ENCODE measurements at places on chromosomes 11 and 22. TPM values are rescaled to one million over a fixed set of nuclear protein-coding genes. Genes with fewer than 3 reads are reported as not detected.

DNA sequence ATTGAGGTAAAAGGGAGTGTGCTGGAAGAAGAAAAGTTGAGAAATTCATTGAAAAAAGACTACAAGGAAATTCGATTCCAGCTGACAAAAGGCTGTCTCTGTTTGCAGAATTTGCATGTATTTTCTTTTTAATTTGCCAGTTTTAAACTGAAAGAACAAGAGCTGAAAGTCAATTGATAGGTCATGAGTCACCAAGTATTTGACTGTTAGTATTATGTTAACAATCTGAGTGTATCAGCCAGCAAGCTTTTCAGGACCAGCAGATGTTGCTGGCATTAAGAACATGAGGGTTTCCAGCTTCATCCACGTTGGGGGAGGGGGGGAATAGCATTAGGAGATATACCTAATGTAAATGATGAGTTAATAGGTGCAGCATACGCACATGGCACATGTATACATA, 726.7 kb downstream of the METTL15 start:
- H3K27me3 ChIP-seq = no peaks in the 10 kb centered on the region
- H3K36me3 ChIP-seq = no peaks in the 10 kb centered on the region
- H3K4me1 ChIP-seq = peaks cover 57% of the 10 kb centered on the region
- H3K4me3 ChIP-seq = no peak overlapping the region
- peak overlapping the region; percentile 86 for H3K27ac ChIP-seq
- no peak for DNase-seq

DNA sequence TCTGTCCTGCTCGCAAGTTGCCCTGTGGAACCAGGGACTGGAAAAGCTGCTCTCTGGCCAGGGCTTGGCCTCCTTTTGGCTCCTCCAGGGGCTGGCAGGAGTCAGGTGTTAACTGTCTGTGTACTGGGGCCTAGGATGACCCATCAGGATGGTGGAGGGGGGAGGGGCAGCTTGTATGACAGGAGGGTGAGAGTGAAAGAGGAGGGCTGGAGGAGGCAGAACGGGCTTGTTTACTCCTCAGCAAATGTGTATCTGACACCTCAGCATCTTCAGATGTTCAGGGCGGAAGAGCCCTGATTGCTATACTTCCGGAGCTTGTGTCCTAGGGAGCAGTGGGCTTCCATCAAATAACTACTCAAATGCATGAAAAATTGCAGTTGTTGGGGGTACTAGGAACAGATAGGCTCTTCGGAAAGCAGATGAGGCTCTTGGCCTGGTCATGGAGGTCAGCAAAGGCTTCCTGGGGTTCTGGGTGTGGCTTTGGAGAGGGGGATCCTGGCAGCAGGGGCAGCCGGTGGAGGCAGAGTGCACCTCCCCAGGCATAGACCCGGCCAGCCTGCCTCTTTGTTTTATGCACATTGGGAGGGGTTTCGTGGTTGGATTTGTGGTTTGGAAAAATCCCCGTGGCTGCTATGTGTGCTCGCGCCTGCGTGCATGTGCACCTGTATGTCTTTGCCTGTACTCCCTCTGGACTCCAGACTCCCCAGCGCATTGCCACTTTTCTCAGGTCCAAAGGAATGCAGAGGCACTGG, 31.2 kb downstream of the CD82 start:
- no peak for DNase-seq
- no peak overlapping the region for H3K4me3 ChIP-seq
- H3K27me3 ChIP-seq = no peaks in the 10 kb centered on the region
- H3K36me3 ChIP-seq = no peaks in the 10 kb centered on the region
- H3K4me1 ChIP-seq = peaks cover 22% of the 10 kb centered on the region
- no peak overlapping the region for H3K27ac ChIP-seq

GRCh38 chr11:60119710-60120109, 31.2 kb downstream of the MS4A2 start:
- H3K27ac ChIP-seq = no peak overlapping the region
- H3K4me1 ChIP-seq = no peaks in the 10 kb centered on the region
- no peak overlapping the region for H3K4me3 ChIP-seq

The SLC5A4 gene
- total RNA-seq = not detected

The KCNK4 gene
- 0.22 TPM for total RNA-seq

The CDC45 gene
- total RNA-seq = 13.3 TPM

The APOL1 gene
- 38.4 TPM for total RNA-seq

DNA sequence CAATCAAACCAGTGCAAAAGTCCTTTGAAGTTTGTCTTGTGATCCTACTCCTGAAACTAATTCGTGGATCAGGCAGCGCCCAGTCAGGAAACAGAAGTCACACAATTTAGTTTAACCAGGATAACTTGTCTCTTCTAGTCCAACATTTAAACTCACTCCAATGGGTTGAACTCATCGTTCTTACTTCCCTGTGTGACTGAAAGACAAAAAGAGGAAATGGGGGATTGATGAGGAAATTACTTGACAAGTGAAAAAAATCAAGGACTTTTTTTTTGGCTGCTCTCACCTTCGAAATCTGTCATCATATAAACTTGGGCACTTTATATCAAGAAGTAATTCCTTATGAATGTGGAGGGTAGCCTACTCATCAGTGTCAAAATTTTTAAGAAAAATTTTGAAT, 78.4 kb downstream of the HSD17B12 start:
- no peaks in the 10 kb centered on the region for H3K27me3 ChIP-seq
- no peak overlapping the region for H3K4me3 ChIP-seq
- H3K27ac ChIP-seq = no peak overlapping the region
- DNase-seq = no peak
- peaks cover 9% of the 10 kb centered on the region for H3K36me3 ChIP-seq

- no peaks in the 10 kb centered on the region for H3K36me3 ChIP-seq
- no peaks in the 10 kb centered on the region for H3K27me3 ChIP-seq
- no peak for DNase-seq
- no peak overlapping the region for H3K4me3 ChIP-seq
These were observed 24.3 kb upstream of the ADA2 start for GRCh38 chr22:17243524-17243923.

DNA sequence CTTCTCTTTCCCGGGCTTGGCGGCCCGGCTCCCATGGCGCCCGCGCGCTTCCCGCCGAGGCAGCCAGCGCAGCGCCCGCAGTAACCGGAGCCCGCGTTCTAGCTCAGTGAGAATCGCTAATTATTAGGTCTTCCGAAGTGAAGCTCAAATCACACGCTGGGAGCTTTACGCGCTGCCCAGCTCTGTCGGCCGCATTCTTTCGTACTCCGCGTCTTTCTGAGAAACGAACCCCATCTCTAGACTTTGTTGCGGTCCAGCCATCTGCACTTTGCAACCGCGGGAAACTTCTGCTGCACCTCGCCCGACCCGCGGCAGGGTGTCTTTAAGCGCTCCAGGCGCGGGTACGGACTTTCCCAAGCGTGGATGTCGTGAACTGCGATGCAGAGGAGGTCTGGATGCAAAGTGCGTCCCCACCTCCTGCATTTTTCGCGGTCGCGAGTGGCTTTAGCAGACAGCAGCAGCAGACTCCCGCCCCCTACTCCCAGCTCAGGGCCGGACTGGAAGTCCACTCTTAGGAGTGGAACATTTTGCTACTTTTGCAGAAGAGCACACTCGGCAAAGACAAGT, 6.0 kb upstream of the PAX6 start:
- no peak overlapping the region for H3K27ac ChIP-seq
- peak overlapping the region; percentile 41 for H3K4me3 ChIP-seq
- no peak for DNase-seq
- H3K36me3 ChIP-seq = no peaks in the 10 kb centered on the region
- H3K27me3 ChIP-seq = peaks cover 71% of the 10 kb centered on the region
- peaks cover 23% of the 10 kb centered on the region for H3K4me1 ChIP-seq

DNA sequence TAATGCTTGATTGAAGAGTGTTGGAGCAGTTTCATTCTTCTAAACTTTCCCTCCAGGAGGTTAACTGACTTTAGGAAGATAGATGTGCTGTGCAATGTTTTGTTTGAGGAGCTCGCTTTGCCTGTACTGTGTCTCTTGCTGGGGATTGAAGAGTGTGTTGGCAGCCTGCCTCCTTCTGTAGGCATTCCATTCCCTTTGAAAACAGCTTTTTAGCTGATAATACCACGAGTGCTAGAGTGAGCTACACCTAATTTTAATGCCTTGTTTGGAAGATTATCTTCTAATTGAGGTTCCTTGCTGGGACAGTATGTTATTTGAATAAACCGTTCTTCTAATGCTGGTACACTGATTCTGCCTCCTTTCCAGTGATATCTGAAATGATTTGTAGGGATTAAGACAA, 7.2 kb downstream of the DDX10 start:
- peak overlapping the region; percentile 82 for H3K27ac ChIP-seq
- peaks cover 45% of the 10 kb centered on the region for H3K4me1 ChIP-seq
- H3K4me3 ChIP-seq = no peak overlapping the region
- no peak for DNase-seq

The FZD4 gene
- 6.5 TPM for total RNA-seq

GRCh38 chr22:44567846-44568493, 69.9 kb upstream of the RTL6 start:
- H3K27me3 ChIP-seq = peaks cover 3% of the 10 kb centered on the region
- H3K36me3 ChIP-seq = peaks cover 6% of the 10 kb centered on the region
- H3K27ac ChIP-seq = no peak overlapping the region
- no peak overlapping the region for H3K4me3 ChIP-seq

The MYOD1 gene
- total RNA-seq = not detected

- H3K4me1 ChIP-seq = peaks cover 64% of the 10 kb centered on the region
- no peaks in the 10 kb centered on the region for H3K27me3 ChIP-seq
- peaks cover 5% of the 10 kb centered on the region for H3K36me3 ChIP-seq
- DNase-seq = no peak
These were observed 52.9 kb downstream of the COPB1 start for GRCh38 chr11:14446701-14447169.

- H3K4me3 ChIP-seq = no peak overlapping the region
- DNase-seq = no peak
- H3K4me1 ChIP-seq = peaks cover 5% of the 10 kb centered on the region
- no peaks in the 10 kb centered on the region for H3K36me3 ChIP-seq
- H3K27ac ChIP-seq = no peak overlapping the region
These were observed 107.7 kb downstream of the SNX19 start for GRCh38 chr11:130808541-130808940.

- no peak for DNase-seq
- H3K27me3 ChIP-seq = no peaks in the 10 kb centered on the region
- peaks cover 24% of the 10 kb centered on the region for H3K4me1 ChIP-seq
- no peak overlapping the region for H3K27ac ChIP-seq
These were observed 29.4 kb downstream of the GDPD5 start for GRCh38 chr11:75496305-75496752.

DNA sequence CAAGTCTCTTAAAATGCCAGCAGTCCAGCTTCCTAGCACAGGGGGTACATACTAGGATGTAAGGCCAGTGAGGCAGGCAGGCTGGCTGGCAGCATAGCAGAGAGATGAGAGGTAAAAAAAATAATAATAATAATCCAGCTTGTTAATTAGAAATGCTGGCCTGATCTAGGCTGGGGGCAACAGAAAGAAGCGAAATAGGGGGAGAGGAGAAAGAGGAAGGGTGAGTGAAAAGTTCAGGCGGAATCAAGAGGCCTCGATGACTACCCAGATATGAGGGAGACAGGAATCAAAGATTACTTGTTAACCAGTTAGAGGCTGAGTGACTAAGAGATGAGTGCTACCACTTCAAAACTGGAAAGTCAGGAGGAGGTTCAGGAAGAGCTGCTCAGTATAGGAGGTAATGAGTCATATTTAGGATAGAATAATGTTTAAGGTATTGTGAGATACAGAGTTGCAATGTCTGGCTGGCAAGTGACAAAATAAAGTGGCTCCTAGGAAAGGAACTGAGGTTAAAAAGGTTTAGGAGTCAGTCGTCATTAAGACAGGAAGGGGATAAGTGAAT, 2.8 kb downstream of the ALKBH8 start:
- peaks cover 2% of the 10 kb centered on the region for H3K27me3 ChIP-seq
- H3K27ac ChIP-seq = peak overlapping the region; percentile 89
- no peak for DNase-seq
- H3K4me3 ChIP-seq = peak overlapping the region; percentile 23
- peaks cover 39% of the 10 kb centered on the region for H3K4me1 ChIP-seq
- H3K36me3 ChIP-seq = no peaks in the 10 kb centered on the region

DNA sequence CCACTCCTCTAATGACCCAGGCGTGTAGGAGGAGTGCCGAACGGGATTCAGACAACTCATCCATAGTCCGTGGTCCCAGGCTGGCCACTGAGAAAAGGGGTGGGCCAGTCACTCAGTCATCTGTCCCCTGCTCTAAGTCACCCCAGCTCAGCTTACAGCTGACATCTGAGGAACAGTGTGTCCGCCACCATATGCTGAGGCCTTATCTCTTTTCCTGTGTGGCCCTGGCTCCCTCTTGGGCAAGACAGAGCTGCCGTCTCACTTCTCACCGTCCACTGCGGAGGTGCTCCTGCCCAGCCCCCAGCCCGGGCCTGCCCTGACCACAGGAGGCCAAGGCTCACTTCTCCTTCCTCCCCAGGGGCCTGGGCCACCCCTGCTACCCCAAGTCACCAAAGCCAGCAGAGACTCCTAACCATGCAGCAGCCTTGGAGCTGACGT, 6.8 kb downstream of the CCDC86 start:
- H3K27me3 ChIP-seq = no peaks in the 10 kb centered on the region
- no peak for DNase-seq
- H3K36me3 ChIP-seq = peaks cover 22% of the 10 kb centered on the region
- H3K27ac ChIP-seq = no peak overlapping the region
- H3K4me1 ChIP-seq = peaks cover 18% of the 10 kb centered on the region

The APLNR gene
- total RNA-seq = not detected

- peaks cover 47% of the 10 kb centered on the region for H3K4me1 ChIP-seq
- DNase-seq = peak; percentile 84
- H3K4me3 ChIP-seq = no peak overlapping the region
- no peaks in the 10 kb centered on the region for H3K36me3 ChIP-seq
These were observed 18.1 kb upstream of the EFCAB6 start for GRCh38 chr22:43829904-43830851.

DNA sequence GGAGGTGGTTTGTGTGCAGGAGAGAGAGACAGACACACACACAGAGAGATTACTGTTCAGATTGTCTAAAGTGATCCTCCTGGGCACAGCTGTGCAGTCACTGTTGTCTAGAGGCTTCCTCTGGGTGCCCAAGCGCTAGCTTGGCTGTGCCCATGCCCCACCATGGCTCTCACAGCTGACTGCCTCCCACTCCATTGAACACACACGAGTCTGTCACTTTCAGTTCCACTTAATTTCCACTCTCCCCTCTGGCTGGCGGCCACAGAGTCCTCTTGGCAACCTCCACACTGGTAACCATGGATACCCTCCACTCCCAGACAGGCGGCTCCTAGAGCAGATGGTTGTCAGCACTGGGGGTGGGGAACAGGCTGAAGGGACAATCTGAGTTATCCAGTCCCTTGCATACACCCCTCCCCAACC, 29.1 kb downstream of the MAP6 start:
- peak overlapping the region; percentile 85 for H3K27ac ChIP-seq
- peak overlapping the region; percentile 50 for H3K4me3 ChIP-seq
- no peaks in the 10 kb centered on the region for H3K36me3 ChIP-seq
- no peaks in the 10 kb centered on the region for H3K27me3 ChIP-seq

All from chondrocyte (in vitro differentiated cells).